ENCODE measurements at places on chromosomes 1 and 21.
A peak's percentile ranks its signal among the peaks of the same experiment; 100 is the strongest.

- no peak for DNase-seq
These were observed 82.5 kb downstream of the CDC14A start for GRCh38 chr1:100434831-100435230.

GRCh38 chr1:157073944-157074685 is 25.5 kb downstream of the ETV3L start:
- DNase-seq: no peak

GRCh38 chr1:154567386-154568156 is at the start of gene CHRNB2:
Gene CHRNB2 (plus strand): TSS chr1:154567778. CDS start chr1:154568045, 267 bp downstream.
- no peak for DNase-seq

DNA sequence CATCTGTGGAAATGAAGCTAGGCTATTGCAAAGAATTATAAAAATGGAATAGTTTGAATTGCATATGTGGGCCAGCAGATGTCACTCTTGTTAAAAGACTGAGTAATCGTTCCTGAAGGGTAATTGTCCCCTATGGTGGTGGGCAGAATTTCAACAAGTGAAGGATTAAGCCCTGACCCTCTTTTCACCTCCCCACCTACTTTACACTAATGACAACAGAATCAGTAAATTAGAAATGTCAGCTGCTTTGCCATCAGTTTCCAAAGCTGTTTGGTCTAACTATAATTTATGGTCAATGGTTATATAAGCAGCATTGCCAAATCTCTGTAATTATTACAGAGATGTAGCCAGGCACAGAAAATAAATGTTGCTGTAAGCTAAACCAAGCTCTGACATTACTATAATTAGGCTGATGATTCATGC is 898.6 kb downstream of the AMY1C start:
- no peak for DNase-seq

DNA sequence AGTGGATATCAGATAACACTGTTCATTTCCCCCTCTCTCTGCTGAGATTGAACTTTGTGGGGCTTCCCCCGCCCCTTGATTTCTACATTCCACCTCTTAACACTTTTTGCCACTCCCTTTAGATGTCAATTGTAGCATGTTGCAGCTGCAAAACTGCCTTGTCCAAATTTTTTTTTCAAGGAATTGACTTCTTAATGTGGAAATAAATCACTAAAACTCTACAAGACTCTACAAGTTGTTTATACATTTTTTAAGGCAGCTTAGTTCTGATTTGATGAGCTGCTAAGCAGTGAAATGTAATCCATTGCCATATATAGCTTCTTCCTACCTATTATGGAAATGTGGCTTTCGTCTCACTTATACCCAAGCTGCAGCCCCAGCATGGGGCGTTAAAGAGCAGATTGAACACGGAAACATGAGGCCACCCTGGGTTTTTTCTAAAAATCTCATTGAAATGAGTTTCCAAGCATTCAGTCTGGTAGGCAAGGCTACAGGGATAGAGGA is 132.2 kb downstream of the SYT2 start:
- no peak for DNase-seq

DNA sequence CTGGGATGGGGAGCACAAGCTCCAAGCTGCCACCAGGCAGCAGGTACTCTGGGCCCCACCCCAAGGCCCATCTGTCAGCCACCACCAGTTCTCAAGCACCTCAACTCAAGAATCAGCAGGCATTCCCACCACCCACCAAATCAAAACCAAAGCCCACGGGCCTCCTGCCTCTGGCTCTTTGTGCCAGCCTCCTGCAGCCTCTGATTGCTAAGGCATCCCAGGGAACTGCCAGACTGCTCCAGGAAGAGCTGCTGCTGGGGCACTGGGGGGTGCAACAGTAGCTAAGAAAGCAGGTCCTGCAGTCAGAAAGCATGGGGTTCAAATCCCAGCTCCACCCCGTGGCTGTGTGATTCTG is 34.7 kb downstream of the CHD5 start:
- DNase-seq: no peak

GRCh38 chr1:21318714-21319159 is 28.5 kb upstream of the ECE1 start:
- peak; percentile 92 for DNase-seq

- peak; percentile 57 for DNase-seq
These were observed 165.9 kb downstream of the SDCCAG8 start for GRCh38 chr1:243421784-243422183.

DNA sequence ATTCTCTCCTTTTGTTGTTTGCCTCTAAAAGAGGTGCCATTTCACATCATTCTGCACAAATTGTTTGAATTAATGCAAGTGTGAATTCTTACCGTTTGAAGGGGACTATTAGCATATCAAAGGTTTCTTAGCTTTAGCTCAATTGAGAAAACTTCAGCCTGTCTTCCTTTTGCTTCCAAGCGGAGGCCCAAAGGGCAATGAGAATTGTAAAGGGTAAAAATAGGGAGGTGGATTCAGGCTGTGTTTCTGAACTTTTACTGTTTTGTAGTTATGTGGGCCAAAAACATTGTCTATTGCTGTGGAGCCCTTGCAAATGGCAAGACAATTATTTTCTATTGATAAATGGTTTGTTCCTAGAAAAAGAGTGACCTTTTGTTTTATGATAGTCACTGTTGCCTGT is 3.6 kb downstream of the ADGRL2 start:
- DNase-seq: no peak

DNA sequence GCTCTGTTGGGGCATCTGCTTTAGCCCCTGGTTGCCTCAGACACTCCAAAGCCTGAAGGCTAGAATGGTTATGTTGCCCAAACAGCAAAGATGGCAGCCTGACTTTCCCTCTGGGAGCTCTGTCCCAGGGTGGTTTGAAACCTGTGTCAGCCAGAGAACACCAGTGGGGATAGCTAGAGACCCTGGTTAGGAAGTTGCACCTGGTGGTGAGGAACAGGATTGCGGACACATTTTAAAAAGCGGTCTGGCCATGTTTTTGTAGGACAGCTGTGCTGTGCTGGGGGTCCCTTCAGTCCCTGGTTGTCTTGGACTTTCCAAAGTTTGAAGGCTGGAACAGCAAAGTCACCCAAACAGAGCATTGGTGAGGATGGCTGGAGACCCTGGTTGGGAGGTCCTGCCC is 87.8 kb downstream of the DNM3 start:
- no peak for DNase-seq

DNA sequence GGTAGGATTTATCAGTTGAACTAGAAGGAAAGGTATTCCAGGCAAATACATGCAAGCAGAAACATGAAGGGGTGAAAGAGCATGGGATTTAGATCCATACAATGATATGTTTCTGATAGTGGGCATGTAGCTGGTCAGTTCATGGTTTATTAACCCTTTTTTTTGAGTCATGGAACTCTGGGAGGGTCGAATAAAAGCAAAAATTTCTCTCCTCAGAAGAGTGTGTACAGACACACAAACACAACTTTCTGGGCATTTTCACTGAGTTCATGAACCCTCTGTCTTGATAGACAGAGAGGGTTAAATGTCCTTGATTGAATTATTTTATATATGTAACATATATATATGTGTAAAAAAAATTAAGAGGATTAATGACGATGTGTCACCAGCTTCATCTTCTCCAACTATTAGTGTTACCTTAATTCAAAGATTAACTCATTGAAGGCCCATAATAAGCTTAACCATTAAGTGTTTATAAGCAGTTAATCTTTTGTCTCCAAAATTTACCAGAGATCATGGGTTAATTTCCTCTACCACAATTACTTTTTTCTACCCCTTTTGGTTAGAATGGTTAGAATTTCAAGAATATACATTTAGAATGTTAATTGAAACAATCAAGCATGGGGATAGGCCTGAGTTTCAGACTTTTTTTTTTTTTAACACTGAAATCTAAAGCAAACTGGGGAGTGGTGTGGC is 4.6 kb downstream of the JUN start:
- DNase-seq: no peak

DNA sequence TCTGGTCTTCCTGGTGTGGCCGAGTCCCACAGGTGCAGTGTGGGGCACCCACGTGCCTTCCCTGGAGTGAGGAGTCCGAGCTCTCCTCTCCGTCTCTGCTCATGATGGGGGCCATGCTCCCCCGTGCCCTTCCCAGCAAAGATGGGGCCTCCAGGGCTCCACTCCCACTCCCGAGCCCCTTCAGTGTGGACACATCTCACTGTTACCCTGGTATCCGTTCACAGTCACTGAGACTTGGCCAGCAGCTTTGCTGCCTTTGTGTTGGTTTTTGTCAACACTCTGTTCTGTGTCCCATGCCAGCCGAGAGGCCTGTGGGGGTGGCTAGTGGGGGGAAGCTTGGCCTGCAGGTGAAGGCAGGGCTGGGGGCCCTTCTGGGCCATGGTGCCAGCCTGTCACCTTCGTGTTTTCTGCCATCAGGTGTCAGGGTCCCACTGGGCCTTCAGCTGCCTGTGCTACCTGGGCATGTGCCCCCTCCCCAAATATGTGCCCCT is 46.9 kb upstream of the POFUT2 start:
- no peak for DNase-seq

GRCh38 chr1:56331892-56332567 is 247.3 kb downstream of the PLPP3 start:
- no peak for DNase-seq

DNA sequence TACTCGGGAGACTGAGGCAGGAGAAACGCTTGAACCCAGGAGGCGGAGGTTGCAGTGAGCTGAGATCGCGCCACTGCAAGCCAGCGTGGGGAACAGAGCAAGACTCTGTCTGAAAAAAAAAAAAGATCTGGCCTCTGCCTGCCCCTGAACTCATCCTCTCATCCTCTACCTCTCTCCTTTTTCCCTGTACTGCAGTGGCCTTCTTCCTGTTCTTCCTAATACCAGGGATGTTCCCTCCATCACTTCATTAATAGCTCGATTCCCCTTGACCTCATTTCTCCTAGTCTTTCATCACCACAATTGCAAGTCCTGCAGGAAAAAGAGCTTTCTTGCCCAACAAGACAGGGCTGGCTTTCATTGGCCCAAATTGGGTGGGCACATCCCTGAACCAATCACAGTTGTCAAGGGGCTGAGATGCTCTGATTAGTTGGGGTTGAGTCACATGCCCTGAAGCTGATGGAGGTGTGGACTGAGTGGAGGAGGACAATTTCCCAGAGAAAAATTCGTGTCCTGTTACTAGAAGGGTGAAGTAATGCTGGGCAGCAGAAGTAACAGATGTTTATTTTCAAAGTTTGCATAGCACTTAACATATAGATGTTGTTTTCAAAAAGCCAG is 86.8 kb upstream of the PUM1 start:
- DNase-seq: peak; percentile 41

DNA sequence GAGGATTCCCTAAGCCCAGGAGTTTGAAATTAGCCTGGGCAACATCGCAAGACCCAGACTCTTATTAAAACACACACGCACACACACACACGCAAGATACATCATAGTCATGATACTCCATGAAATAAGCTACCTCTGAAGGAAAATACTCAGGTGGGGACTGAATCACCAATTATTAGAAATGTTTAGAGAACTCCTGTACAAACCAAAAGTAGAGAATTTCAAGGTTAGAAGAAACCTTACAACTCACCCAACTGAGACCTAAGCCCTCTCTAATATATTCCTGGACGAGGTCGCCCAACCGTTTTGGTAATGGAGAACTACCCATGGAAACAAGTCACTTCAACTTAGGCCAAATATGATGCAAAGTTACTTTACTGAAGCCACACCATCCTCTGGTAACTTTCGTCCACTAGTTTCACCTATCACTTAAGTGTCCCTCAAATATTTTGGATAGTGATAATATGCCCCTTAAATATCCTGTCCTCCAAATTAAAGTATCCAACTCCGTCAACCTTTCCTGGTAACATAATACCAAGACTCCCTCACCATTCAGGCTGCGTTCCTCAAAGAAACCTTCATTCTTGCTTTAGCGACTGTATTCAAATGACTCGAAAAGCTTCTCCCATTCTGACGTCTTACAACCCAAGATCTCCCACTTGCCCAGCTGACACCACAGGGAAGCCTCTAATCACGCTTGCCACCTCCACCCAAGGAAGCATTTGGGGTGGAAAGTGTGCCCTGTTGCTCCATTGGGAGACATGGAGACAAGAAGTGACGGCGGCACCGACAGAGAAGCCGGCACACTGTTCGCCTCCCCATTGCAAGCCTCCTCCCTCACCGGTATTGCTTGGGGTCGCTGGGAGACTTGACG is 856 bp downstream of the NRDC start:
- no peak for DNase-seq

DNA sequence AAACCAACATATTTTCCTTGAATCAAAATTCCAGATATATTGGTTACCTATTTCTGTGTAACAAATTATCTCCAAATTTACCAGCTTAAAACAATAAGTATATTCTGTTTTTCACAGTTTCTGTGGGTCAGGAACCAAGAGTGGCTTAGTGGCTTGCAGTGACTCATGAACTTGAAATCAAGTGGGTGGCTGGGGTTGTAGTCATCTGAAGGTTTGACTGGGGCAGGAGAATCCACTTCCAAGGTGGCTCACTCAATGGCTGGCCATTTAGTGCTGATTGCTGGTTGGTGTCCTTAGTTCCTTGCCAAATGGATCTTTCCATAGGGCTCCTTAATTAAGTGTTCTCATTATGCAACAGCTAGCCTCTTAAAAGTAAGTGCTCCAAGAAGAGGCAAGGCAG is 43.8 kb downstream of the ALG14 start:
- no peak for DNase-seq

GRCh38 chr21:45579383-45580180 is 37.3 kb upstream of the SLC19A1 start:
- no peak for DNase-seq

- DNase-seq: no peak
These were observed 207.2 kb downstream of the ATG4C start for GRCh38 chr1:62991152-62991551.

- DNase-seq: no peak
These were observed 68.6 kb downstream of the SPAG17 start for GRCh38 chr1:118116401-118116800.

DNA sequence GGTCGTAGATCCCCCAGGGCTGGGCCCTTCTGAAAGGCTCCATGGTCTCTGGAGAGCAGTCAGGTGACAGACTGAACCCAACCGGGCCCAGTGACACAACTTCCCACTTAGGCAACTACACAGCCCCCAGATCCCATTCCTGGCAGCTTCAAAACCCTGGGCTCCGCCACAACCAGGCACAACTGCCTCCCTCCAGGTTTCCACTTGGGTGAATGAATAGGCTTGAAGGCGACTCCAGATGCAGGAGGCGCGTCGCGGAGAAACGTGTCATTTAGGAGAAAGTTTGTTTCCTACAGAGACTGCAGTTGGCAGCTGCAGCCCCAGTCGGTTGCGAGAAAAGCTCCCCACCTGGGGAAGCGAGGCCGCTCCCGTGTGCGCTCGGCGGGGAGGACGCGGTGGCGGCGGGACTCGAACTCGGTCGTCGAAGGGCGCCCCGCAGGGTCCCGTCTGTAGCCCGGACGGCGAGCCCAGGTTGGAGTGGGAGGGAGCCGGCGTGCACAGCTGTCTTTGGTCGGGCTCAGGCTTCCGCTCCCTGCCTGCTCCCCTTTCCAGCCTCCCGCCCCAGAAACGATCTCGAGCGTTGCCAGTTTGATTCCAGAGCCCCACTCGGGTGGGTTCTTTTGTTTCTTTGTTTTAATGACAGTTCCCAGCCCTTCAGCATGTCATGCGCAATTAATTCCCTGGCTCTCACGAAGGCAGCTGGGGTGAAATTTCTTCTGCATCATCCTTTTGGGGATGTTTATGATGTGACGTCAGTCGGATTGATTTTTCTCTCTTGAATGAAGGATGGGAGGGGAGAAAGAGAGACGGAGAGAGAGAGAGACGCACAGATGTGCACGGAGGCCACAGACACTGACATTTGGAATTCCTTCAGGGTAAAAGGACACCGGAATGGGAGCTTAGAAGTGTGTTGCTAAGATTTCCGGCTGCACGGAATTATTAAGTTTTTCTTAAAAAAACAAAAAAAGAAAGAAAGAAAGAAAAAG is 862 bp upstream of the SGIP1 start:
- DNase-seq: peak; percentile 78

All from skeletal muscle cell (primary cell).